ENCODE measurements at places on chromosomes 12 and 14.

GRCh38 chr14:94113490-94113889 is 3.0 kb downstream of the IFI27 start:
- no peaks in the 10 kb centered on the region for H3K36me3 ChIP-seq
- no peak for DNase-seq
- peak overlapping the region; percentile 8 for H3K27ac ChIP-seq
- H3K27me3 ChIP-seq, result peaks cover 17% of the 10 kb centered on the region
- no peak overlapping the region for H3K4me3 ChIP-seq
- H3K4me1 ChIP-seq, result peaks cover 18% of the 10 kb centered on the region

- H3K4me1 ChIP-seq, result no peaks in the 10 kb centered on the region
- peaks cover 26% of the 10 kb centered on the region for H3K27me3 ChIP-seq
- no peak overlapping the region for H3K27ac ChIP-seq
- H3K4me3 ChIP-seq, result no peak overlapping the region
Measured at GRCh38 chr12:64810831-64811230, 13.6 kb upstream of the TBC1D30 start.

DNA sequence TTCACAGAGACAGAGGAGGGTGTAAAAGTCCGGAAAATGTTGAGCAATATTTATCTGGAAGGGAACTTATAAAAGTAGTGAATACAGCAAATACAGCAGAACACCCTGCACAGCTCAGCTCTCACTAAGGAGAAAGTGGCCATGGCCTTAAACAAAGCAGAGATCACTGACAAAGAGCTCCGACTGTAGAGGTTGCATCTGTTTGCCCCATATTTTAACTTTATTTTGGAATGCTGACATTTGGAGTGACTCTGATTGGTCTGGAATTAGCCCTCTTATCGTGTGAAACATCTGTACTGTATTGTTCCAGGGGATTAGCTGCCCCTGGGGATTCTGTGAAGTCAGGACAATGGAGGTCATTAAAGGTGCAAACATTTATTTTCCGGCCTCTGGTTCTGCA is 1275.7 kb upstream of the FLRT2 start:
- H3K27me3 ChIP-seq, result no peaks in the 10 kb centered on the region
- H3K4me3 ChIP-seq, result no peak overlapping the region
- H3K36me3 ChIP-seq, result no peaks in the 10 kb centered on the region
- H3K27ac ChIP-seq, result no peak overlapping the region

DNA sequence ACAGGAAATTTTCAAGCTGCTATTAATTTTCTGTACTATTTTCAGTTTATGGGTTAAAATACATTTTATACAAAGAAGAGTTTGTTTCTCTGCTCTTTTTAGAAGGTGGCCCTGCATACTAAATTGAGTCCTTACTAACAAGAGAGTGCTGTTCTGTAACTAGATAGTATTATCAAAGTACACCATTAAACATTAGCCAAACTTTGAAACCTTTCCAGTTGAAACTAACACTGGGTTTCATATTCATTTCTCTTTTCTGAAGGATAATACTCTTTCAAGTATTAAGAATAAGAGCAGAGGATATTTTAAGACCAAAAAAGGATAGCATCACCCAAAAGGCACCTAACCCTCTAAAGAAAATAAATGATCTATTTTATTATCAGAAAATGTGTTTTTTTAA is 47.2 kb downstream of the PEBP1 start:
- H3K4me3 ChIP-seq, result no peak overlapping the region
- H3K27ac ChIP-seq, result no peak overlapping the region
- peaks cover 24% of the 10 kb centered on the region for H3K4me1 ChIP-seq
- DNase-seq, result no peak

DNA sequence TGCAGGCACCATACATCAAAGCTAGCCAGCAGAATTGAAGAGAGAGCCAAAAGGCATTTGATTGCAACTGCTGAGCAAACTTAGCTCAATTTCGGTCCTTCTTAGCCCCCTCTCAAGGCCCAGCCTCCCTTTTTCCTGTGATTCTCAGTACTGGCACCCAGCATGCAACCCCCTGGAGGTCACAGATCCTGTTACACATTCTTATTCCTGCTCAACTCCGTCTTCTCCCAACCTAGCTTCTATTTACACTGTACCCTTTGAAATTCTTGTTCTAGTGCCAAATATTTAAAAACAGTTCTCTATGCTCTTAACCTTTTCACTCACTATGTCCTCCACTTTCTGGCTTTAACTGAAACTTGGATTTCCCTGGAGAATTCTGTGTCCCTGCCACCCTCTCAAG is 131.3 kb upstream of the CPSF6 start:
- H3K4me3 ChIP-seq, result no peak overlapping the region
- peaks cover 9% of the 10 kb centered on the region for H3K27me3 ChIP-seq
- no peak overlapping the region for H3K27ac ChIP-seq
- H3K4me1 ChIP-seq, result no peaks in the 10 kb centered on the region
- DNase-seq, result no peak

- no peak for DNase-seq
- no peaks in the 10 kb centered on the region for H3K27me3 ChIP-seq
- H3K36me3 ChIP-seq, result no peaks in the 10 kb centered on the region
- no peaks in the 10 kb centered on the region for H3K4me1 ChIP-seq
Measured at GRCh38 chr12:16063726-16064125, 152.6 kb downstream of the DERA start.

DNA sequence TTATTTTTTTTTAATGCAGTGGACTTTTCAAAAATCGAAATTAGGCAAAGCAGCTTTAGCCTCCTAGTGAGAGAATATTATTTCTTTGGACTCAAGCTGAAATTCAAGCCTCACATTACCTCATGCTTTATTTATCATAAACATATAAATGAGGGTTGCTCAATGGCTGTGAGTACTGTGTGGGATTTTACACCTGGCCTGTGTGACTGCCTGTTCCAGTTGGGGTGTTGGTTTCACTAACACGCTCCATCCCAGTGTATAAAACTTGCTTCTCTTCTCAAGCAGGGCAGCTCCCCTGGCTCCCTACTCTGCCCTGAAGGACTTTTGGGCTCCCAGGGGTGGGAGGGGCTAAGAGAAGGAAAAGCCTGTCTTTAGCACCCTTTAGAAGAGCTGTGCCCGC is 15.0 kb downstream of the ANKLE2 start:
- DNase-seq, result no peak
- no peaks in the 10 kb centered on the region for H3K27me3 ChIP-seq
- no peaks in the 10 kb centered on the region for H3K4me1 ChIP-seq
- no peak overlapping the region for H3K4me3 ChIP-seq

DNA sequence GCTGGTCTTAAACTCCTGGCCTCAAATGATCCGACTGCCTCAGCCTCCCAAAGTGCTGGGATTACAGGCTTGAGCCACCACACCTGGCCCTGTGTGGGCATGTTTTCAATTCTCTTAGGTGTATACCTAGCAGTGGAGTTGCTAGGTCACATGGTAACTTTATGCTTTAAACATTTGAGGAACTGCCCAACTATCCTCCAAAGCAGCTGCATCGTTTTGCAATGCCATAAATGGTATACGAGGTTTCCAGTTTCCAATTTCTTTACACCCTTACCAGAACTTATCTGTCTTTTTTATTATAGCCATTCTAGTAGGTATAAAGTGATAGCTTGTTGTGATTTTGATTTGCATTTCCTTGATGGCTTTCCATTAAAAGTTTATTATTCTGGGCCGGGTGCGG is 25.1 kb downstream of the RBMS2 start:
- no peaks in the 10 kb centered on the region for H3K36me3 ChIP-seq
- no peaks in the 10 kb centered on the region for H3K27me3 ChIP-seq
- no peak overlapping the region for H3K4me3 ChIP-seq
- no peak for DNase-seq
- H3K4me1 ChIP-seq, result no peaks in the 10 kb centered on the region
- no peak overlapping the region for H3K27ac ChIP-seq

DNA sequence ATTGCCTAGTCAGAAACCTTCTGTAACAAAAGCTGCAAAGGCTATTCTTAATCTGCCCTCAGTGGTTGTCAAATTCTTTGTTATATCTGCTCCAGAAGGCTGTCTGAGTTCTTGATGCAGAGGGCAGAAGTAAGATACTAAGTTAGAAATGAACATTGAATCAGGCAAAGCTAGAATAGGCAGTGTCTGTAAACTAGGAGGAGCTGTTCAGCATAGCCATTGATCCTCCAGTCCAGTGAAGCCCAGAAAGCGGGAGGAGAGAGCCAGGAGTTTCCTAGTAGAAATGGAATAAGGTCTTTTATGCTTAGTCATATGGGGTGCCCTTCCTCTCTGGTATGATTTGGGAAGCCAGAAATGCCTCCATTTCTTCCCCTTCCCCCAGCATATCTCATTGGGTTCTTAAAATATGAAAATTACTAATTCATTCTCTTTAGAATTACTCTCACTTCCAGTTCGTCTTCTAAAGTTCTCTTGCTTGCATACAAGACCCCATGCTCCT is 76.2 kb downstream of the APAF1 start:
- no peak overlapping the region for H3K27ac ChIP-seq
- no peak overlapping the region for H3K4me3 ChIP-seq
- no peak for DNase-seq
- H3K4me1 ChIP-seq, result peaks cover 13% of the 10 kb centered on the region

DNA sequence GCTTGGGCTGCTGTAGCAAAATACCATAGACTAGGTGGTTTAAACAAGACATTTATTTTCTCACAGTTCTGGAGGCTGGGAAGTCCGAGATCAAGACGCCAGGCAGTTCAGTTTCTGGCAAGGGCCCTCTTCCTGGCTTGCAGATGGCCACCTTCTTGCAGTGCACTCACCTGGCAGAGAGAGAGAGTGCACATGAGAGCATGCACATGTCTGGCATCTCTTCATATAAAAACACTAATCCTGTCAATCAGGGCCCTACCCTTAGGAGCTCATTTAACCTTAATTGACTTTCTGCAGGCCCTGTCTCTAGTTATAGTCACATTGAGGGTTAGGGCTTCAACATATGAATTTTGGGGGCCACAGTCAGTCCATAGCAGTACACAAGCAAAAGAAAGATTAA is 12.4 kb upstream of the EVL start:
- peaks cover 29% of the 10 kb centered on the region for H3K4me1 ChIP-seq
- H3K27me3 ChIP-seq, result no peaks in the 10 kb centered on the region
- H3K36me3 ChIP-seq, result no peaks in the 10 kb centered on the region
- no peak overlapping the region for H3K27ac ChIP-seq
- H3K4me3 ChIP-seq, result no peak overlapping the region
- no peak for DNase-seq

DNA sequence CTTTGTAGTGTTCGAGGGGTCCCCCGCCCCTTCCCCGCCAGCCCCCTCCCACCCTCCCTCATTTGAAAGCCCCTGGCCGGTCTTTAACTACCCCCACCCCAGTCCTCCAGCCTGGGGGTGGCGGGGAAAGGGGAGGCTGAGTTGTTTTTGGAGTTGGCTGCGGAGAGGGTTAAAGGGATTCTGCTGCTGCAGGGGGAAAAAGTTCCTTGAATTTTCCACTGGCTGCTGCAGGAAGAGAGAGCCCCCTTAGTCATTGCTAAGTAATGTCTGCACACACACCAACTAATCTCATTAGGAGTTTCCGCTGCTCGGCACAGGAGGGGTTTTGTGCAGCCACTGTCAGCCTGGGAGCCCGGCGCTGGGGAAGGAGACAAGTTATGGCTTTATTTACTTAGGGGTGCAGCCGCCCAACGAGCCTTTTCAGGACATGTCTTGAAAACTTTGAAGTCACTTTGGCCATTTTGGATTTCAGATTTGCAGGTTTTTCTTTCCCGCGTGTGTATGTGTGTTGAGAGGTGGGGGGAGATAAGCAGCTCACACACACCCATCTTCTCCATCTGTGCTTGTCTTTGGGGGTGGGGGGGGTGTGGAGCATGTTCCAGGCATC is 1.8 kb downstream of the ELK3 start:
- H3K36me3 ChIP-seq, result no peaks in the 10 kb centered on the region
- H3K27me3 ChIP-seq, result no peaks in the 10 kb centered on the region
- DNase-seq, result peak; percentile 91
- peak overlapping the region; percentile 100 for H3K27ac ChIP-seq
- peaks cover 38% of the 10 kb centered on the region for H3K4me1 ChIP-seq
- peak overlapping the region; percentile 94 for H3K4me3 ChIP-seq

DNA sequence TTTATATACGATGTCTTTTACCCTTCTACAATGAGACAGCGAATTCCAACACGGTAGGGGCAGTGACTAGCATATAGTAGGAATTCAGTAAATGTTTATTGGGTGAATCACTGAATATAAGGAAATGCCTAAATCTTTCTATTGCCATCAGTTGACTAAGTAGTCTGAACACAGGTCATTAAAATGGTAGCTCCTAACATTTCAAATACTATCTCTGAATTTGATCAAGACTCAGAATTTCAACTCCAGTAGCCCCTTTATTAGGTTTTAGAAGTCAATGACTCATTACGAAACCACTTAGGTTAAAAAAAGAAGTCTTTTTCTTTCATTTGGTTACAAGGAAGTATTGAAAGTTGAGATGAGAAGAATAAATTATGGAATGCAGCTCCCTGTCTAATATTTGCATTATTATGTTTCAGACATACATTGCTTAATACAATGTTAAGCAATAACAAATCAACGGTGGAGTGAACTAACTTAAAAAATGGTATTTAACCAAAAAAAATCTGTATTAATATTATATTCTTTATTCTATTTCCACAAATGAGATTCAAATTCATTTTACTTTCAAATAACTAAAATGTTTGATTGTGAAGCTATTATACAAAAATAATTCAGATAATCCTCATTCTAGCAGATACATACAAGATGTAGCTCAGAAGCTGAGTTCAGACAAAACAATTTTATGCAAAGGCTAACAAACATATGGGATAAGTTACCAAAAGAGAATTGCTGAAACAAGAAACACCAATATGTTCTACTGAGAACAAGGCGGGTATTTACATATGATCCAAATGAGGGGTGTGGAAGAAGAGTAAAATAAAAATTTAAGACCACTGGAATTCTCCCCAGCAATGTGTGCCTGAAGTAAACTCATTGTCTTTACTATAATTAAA is 302.7 kb downstream of the CEP128 start:
- peaks cover 17% of the 10 kb centered on the region for H3K4me1 ChIP-seq
- H3K27ac ChIP-seq, result no peak overlapping the region
- H3K36me3 ChIP-seq, result no peaks in the 10 kb centered on the region
- no peaks in the 10 kb centered on the region for H3K27me3 ChIP-seq
- no peak for DNase-seq
- no peak overlapping the region for H3K4me3 ChIP-seq

GRCh38 chr12:45601390-45601789 is 128.1 kb upstream of the ARID2 start:
- H3K27me3 ChIP-seq, result peaks cover 5% of the 10 kb centered on the region
- no peaks in the 10 kb centered on the region for H3K4me1 ChIP-seq
- H3K4me3 ChIP-seq, result no peak overlapping the region
- DNase-seq, result no peak

DNA sequence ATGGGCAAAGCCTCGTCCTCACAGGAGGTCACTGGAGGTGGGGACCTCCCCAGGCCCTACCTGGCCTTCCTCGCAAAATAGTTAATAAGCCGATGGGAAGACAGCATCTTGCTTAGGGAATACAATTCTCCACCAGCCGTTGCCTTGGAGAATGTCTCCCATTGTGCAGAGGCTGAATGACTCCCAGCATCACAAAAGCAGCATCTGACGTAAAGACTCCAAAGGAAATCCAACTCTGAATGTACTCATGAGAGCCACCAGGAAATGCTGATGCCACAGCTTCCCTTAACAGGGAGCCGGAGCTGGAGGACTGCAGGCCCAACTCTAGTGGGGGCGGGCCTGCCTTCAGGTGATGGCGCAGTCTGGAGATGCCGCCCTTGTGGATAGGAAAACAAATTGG is 15.5 kb downstream of the CCDC63 start:
- H3K4me3 ChIP-seq, result no peak overlapping the region
- no peaks in the 10 kb centered on the region for H3K36me3 ChIP-seq
- no peaks in the 10 kb centered on the region for H3K27me3 ChIP-seq
- DNase-seq, result no peak
- H3K27ac ChIP-seq, result no peak overlapping the region

- peaks cover 55% of the 10 kb centered on the region for H3K36me3 ChIP-seq
- peak overlapping the region; percentile 37 for H3K27ac ChIP-seq
- no peak overlapping the region for H3K4me3 ChIP-seq
- no peak for DNase-seq
Measured at GRCh38 chr12:78185651-78186050, 355.0 kb downstream of the NAV3 start.

Data from osteoblast (primary cell).